ENCODE measurements at places on chromosomes 5 and 9.

DNA sequence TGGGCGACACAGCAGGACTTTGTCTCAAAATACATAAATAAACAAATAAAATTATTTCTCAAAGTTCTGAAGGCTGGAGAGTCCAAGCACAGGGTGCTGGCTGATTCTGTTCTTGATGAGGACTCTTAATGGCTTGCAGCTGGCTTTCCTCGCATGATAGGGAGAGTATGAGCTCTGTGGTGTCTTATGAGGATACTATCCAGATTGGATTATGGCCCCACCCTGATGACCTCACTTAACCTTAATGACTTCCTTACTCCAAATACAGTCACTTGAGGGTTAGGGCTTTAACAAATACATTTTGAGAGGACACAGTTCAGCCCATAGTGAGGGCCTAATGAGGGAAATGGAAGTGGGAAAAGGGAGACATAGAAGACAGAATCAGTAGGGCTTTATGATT is 87.7 kb downstream of the FOCAD start:
- DNase-seq: no peak

- DNase-seq: no peak
Measured at GRCh38 chr5:75510417-75510835, 1.0 kb downstream of the CERT1 start.

- no peak for DNase-seq
Measured at GRCh38 chr5:131318455-131318854, 54.6 kb downstream of the CDC42SE2 start.

DNA sequence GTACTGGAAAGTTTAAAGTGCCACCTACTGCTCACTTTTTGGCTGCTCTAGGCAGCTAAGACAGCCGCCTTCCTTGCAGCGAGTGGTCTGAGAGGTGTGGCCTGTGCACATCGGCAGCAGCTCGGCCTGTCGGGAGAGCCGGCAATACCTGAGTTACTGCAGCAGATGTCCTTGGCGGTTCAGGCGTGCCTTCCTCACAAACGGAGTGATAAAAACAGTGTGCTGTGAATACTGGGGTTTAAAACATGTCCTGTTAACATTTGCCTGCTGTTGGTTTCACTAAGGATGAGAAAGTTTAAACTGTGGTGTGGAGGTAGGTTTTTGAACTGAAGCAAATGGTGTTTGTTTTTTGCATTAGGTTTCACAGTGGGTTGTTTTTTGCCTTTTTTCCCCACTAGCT is 12.9 kb downstream of the TRAF2 start:
- no peak for DNase-seq

DNA sequence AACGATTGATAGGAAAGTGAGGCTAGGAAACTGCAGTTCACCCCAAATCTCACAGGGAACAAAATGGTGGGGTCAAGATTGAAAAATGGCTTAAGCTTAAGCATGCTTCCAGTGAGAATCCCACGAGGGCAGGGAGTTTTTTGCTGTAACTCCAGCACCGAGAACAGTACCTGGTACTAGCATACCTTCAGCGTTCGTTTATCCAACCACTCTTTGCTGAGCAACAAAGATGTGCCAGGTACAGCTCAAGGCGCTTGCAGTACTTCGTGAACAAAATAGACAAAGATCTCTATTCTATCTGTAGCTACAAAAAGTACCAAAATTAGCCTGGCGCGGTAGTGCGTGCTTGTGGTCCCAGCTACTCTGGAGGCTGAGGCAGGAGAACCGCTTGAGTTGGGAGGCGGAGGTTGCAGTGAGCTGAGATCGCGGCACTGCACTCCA is 778 bp upstream of the PPP6C start:
- no peak for DNase-seq

- no peak for DNase-seq
Measured at GRCh38 chr5:134140530-134141201, 26.2 kb downstream of the TCF7 start.

DNA sequence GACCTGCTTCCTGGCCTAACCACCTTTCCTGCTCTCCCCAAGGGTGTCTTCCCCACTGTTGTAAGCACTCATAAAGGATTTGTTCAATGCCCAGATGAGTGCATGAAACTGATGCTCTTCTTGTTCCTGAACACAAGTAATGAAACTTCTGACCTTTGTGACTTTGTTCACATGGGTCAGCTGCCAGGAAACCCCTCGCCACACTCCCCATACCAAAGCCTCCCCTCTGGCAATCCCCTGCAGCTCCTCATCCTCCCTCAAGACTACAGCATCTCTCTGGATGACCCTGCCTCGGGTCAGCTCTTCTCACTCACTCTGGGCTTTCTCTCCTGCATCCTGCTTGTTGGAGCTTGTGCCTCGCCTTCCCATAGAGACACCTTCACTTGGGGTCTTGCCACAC is 72.2 kb upstream of the SPTLC1 start:
- no peak for DNase-seq

- no peak for DNase-seq
Measured at GRCh38 chr5:98593418-98593817, 180.0 kb upstream of the RGMB start.

DNA sequence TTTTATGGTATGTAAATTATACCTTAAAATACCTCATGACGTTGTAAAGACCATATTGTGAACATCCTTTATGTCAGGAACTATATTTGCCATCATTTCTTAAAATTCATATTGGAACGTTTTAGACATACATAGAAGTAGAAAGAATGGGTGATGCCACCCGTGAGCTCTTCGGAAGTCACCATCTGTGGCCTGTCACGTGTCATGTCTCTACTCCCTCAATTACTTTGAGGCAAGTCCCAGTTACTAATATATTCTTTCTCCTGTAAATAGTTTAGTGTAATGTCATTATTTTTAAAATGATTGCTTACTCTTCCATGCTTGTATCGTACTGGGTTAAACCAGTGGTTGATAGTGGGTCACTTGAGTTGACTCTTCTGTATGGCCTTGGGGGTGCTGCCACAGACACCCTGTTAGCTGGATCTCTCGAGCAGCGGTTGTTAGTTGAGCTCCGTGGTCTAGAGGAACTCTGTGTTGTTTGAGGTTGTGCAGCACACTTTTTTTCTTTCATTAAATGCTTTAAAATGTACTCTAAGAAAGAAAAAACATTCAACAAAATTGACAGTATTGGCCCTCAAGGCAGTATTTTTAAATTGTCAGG is 66.2 kb downstream of the TRIO start:
- no peak for DNase-seq

DNA sequence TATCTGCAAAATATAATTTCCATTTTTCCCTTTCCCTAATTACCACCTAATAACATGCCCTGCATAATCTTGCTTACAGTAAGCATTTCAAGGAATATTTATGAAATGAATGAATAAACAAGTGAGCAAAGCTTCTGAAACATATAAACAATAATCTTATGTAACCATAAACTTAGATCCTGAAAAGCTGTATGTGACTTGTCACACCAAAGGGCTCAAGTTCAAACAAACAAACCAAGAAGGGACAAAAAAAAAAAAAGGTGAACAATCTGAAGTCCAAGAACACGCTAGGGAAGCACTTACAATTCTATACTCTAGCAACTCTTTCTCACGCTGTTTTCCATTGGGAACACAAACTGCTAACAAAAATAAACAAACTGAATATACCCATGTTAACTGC is 36.3 kb downstream of the PLPP1 start:
- no peak for DNase-seq

DNA sequence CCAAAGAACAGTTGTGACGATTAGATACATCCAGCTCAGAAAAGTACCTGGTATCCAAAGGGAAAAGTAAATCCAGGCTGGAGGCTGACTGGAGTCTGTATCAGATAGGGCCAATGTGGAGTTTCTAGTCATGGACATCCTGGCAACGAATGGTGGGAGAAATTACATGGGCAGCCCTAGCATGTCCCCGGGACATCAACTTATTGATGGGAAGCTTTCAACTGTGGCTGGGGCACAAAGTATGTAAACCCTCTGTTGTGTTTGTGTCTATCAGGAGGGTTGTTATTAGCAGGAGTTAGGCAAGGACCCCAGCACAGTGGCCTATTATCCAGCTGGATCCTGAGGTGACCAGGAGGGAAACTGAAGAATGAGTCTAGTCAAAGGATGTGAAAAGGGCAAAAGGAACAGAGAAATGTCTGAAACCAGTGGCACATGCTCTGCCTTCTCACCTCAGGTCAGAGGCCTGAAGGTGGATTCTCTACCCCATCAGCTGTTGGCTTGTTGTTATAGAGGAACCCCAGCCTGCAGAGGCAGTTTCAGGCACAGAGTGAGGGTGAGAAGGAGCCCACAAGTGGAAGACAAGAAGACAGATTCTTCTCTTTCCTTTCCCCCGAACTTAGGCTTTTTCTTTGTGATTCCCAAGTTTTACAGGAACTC is 19.9 kb downstream of the IFNW1 start:
- DNase-seq: no peak

DNA sequence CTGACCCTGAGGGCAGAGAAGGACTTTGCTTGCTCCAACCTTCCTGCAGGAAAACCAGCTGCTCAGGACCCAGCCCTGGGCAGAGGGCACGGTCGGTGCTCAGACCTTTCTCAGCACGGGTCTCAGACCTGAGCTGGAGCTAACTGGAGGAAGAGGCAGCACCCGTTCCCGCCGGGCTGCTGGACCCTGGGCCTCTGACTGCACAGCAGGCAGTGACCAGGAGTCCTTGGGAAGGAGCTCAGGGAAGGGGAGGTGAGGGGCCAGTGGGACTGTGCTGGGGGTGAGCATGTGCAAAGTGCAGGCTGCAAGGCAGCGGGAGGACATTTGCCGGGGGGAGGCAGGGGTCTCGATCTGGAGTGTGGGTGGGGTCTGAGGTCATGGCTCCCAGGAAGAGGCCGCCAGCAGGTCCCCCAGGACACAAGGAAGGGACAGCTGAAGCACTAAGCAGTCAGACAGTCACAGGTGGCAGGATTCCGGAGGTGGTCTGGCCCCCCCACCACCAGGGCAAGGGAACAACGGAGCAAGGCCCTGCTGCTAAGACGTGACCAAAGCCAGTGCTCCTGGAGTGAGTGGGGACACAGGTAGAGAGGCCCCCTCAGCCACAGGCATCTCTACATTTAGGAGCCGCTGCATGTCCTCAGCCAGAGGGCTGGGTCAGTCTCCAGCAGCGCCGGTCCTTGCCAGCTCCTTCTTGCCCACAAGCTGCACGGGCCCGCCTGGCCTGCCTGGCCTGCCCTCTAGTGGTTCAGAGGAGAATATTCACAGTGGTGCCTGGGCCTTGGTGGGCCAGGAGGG is 4.8 kb upstream of the DPM2 start:
- no peak for DNase-seq

DNA sequence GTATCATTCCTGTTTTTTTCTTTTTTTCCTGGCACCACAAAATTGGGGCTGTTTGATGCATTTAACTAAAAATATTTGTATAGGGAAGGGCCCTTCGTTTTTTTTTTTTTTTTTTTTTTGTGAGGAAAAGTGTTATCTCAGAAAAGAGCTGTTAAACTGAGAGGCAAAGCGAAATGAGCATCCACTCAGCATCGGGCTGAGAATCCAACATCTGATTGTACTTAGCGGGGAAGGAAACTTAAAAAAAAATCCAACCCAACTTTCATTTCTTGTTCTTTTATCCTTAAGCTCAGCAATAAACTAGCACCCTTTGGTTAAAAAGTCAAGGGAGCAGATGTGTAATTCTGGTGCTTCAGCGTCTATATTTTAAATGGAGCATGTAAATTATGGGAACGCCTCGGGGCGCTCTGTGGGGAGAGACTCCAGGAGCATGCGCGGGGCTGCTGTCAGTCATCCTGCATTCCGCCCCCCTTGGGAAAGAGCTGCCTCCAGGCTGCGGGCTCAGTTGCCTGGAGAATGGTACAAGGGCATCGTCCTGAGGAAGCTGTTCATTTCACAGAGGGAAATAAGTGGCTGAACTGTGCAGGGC is 33.3 kb downstream of the DMRT2 start:
- no peak for DNase-seq

DNA sequence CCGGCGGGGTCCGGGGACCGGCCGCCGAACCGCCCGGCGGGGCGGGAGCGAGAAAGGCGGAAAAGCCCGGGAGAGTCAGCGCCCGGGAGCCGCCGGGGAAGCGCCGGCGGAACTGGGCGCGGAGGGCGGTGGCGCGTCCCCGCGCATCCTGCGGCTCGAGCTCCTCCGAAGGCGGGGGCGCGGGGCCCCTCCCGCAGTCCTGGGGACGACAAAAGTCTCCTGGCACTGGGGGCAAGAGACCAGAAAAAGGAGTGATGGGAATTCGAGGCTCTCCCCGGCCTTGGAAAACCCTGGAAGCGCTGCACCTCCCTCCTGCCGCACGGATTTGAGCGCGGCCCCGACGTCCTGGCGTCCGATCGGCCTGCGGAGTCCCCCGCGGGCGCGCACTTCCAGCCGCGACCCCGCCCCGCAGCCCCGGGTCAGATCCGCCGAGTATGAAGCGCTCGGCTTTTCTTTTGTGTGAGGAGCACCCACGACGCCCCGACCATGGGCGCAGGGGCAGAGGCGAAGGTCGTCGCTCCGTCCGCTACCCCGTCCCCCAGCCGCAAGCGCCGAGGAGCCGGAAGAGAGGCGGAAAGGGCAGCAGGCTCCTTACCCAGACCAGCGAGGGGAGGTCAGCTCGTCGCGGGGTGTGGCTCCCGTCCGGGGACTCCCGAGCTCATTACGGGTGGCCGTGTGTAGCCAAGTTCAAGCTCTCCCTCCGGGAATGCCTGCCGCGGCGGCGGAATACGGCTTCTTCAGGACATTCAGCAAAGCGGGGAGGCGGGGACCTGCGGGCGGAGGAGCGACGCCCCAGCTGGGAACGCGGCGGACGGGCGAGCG is at the start of gene EPB41L4A:
Gene EPB41L4A (minus strand): TSS at position 114 of the 822 bp plus-strand sequence. CDS start 238 bp downstream, outside the sequence.
- DNase-seq: no peak

DNA sequence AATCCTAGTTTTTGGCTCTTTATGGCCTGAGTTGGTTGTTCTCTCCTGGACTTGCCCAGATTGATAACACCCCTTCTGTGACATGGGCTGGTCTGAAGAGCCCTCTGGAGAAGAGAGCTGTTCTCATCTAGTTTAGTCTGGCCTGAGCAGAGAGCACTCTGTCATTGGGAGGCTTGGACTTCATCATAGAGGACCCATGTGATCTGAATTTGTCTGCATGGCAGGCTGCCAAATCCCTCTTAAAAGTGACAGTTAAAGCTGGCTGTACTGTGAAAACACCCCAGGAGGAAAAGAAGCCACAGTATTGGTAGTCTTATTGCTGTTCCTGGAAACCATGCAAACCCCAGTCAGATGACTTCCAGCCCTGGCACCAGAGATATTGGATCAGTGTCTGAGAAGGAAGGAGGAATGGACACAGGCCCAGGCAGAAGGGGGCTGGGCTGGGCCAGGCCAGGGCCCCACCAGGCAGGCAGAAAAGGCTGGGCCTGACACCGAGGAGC is 3.7 kb upstream of the WDR31 start:
- no peak for DNase-seq

GRCh38 chr9:133513214-133514100 is 11.3 kb downstream of the MYMK start:
- DNase-seq: no peak

DNA sequence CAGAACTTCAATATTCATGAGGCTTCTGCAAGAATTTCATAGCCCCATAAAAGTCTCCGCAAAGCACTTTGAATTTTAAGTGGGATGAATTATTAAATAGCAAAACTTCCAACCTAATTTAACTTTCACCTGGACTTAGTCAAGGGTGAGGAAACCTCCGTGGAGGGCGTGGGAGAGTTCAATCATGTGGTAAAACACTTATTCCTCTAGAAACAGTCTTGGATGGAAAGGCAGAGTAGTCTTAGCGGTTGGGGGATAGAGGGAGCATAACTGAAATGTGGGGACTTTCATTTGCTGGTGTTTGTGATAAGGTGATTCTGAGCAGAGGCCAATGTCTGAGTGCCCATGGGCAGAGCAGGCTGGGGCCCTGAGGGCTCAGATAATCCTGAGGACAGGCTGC is 241.9 kb downstream of the IRX1 start:
- DNase-seq: no peak
